GM23338 (cell line): ENCODE measurements at places on chromosomes 1 and 21. TPM values are rescaled to one million over a fixed set of nuclear protein-coding genes. Genes with fewer than 3 reads are reported as not detected.

OLFM3 gene
- polyA plus RNA-seq: 0.19 and 0.21 TPM in 2 replicates

DNA sequence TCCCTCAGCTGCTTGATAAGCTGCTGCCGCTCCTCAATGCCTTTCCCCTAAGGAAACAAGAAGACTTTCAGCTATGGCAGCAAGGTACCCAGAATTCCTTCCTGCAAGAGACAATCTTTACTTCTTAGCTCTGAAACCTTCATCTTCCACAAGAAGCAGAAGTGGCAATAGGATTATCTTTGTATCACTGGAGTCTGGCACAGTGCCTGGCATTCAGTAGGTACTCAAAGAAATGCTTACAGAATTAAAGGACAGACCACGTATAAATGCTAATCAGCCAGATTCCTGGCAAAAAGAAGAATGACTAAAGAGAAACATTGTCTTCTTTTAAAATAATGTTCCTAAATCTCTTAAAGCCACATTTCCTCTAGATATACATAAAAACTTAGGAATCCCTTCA lies 43.7 kb downstream of the SLC27A3 start:
- peaks cover 44% of the 10 kb centered on the region for H3K36me3 ChIP-seq
- H3K27ac ChIP-seq: no peak overlapping the region
- no peaks in the 10 kb centered on the region for H3K27me3 ChIP-seq
- H3K4me1 ChIP-seq: no peaks in the 10 kb centered on the region
- H3K4me3 ChIP-seq: no peak overlapping the region
- no peak for DNase-seq

- H3K4me3 ChIP-seq: no peak overlapping the region
- peaks cover 41% of the 10 kb centered on the region for H3K36me3 ChIP-seq
- DNase-seq: no peak
- H3K27ac ChIP-seq: no peak overlapping the region
- no peaks in the 10 kb centered on the region for H3K27me3 ChIP-seq
These were observed 18.4 kb downstream of the MFN2 start for GRCh38 chr1:11998636-11999035.

DNA sequence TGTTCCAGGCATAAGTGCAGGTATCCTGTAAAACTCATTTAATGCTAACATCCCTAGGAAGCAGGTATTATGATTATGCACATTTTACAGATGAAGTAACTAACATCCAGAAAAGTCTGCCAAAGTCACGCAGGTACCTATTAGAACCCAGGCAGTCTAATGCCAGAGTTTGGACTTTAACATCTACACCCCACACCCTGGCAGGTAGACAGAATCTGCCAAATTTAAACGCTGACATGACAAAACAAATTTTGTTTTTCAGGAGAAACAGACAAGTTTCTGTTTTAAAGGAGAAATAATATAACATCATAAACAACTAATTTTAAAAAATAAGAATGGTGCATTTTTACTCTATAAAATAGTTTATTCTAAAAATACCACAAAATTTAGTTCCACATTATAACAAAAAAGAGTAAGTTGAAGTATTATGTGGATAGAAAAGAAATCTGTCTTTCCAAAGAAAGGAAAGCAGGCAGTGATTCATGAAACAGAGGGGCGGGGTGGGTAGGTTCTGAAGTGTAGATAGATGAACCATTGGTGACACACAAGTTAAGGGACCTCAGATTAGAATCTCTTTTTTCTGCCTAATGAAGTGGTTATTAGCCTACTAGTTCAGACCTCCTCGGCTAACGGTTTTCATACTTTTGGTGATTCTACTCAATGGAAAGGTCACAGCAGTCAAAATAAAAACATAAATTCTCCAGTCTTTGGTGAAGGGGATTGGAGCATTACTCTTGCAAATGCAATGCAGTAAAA lies 1.7 kb downstream of the ASPM start:
- H3K4me1 ChIP-seq: no peaks in the 10 kb centered on the region; the same call in none of the 2 replicates
- peak overlapping the region; percentile 63 for H3K4me3 ChIP-seq
- H3K36me3 ChIP-seq: peaks cover 22% of the 10 kb centered on the region; the same call in 1 of the 2 replicates
- DNase-seq: no peak
- no peak overlapping the region for H3K27ac ChIP-seq

DNA sequence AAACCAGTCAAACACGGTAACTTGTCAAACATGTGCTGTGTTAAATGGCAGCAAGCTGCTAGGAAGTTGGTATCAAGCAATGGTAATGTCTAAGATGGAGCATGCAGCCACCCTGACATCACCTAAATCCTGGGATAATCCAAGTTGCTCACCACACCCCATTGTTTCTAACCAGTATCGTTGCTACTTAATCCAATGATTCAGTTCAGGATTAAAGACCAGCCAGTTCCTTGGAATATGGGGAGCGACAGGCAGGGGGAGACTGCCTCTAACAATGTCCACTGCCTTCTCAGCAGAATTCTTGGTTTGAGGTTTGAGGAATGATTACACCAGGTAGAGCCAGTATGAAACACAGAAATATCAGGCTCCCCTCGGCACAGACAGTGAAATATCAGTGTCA lies 122.1 kb upstream of the IFFO2 start:
- no peak for DNase-seq
- peaks cover 70% of the 10 kb centered on the region for H3K36me3 ChIP-seq
- H3K4me3 ChIP-seq: no peak overlapping the region
- H3K27ac ChIP-seq: no peak overlapping the region
- no peaks in the 10 kb centered on the region for H3K4me1 ChIP-seq

DNA sequence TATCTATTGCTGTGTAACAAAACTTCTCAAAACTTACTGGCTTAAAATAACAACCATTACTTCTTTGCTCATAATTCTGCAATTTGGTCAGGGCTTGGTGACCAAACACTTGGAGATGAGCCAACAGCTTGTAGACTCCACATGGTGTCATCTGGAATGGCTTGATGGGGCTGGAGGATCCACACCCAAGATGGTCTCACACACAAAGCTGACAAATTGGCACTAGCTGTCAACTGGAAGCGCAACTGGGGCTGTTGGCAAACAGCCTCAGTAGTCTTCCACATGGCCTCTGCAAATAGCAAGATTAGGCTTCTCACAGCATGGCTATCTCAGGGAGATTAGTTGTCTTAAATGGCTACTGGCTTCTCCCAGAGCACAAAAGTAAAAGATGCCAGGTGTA lies 27.1 kb upstream of the MTF2 start:
- no peak overlapping the region for H3K27ac ChIP-seq
- H3K4me3 ChIP-seq: no peak overlapping the region
- no peaks in the 10 kb centered on the region for H3K27me3 ChIP-seq
- H3K36me3 ChIP-seq: no peaks in the 10 kb centered on the region
- no peaks in the 10 kb centered on the region for H3K4me1 ChIP-seq
